ENCODE measurements at places on chromosomes 1 and 21. TPM values are rescaled to one million over a fixed set of nuclear protein-coding genes. Genes with fewer than 3 reads are reported as not detected.

GRCh38 chr1:26338670-26339069 is 15.3 kb downstream of the CRYBG2 start:
- no peak for DNase-seq

Gene PADI2
- total RNA-seq: 0.22 TPM

Gene RIIAD1
- not detected for total RNA-seq

GRCh38 chr1:63497577-63497976 is 25.4 kb downstream of the ITGB3BP start:
- no peak for DNase-seq

- DNase-seq: no peak
Measured at GRCh38 chr1:46474570-46474969, 15.1 kb upstream of the DMBX1 start.

Gene PLD5
- total RNA-seq: not detected

GRCh38 chr1:32619701-32620485 is 30.5 kb downstream of the ZBTB8OS start:
- DNase-seq: peak; percentile 46

DNA sequence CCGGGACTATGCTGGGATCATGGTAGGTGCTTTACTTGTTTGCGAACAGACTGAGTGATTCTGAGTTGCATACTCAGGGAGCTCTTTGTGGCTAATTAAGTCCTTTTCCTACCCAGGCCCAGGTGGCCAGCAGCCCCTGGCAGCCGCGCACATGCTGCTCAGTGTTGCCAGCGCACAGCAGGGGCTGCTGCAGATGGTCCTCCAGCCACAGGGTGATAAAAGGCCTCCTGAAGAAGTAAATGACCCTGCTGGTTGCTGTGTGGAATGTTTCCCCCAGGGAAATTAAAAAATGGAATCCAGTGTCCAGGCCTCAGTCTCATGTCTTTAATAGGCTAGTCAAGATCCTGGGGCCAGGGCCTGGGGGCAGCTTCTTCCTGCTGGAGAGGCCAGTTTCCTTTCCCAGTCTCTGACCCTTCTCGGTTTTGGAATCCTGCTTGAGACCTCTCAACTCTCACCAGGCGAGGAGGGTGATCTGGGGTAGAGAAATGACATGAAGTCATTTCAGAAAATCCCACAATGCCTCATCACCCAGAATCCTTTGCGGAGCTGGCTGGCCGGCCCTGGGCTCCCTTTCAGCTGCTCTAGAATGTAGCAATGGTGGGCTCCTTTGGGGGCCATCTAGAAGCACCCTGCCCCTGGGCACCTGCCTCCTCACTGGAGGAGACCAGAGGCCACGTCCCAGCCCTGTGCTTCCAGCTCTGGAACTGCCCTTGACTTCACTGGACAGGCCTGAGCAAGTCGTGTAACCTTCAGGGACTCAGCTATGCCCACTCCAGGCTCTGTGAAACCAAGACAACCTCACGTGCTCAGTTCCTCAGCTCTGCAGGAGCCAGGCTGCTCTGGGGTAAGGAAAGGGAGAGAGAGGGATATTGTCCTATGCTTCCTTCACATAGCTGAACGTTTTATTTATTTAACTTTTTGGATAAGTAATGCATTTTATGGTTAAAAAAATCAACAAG is 131.4 kb downstream of the MRPS6 start:
- DNase-seq: no peak

Gene AQP10
- not detected for total RNA-seq

Measured in lung microvascular endothelial cell (primary cell).